NCI-H1417 treated with DMSO at 0.1 percent for 48 hours (cell line): ENCODE measurements at places on chromosomes 5 and 9.

DNA sequence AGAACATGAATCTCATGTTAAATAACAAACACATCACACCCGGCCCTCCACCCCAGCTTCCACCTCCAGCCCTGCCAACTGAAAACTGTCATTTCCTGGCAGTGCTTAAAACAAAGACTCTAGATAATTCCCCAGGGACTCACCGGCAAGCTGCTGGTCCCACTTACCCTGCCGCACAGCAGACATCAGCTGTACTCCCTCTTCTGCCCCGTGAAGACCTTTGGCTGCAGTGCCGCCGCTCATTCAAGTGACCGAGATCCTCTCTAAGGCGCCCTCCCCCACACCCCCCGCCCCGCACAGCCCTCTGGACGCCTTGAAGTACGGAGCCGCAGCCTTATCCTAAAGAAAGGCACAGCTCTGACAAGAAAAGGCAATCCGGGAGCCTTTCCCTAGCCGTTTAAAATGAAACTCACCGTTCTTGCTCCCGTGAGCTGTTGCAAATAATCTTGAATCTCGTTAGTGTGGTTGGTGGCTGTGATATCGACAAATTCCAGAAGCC, 434 bp downstream of the GLRX start:
- DNase-seq = no peak

- no peak for DNase-seq
Observed at GRCh38 chr9:91917436-91917835, 32.6 kb downstream of the ROR2 start.

DNA sequence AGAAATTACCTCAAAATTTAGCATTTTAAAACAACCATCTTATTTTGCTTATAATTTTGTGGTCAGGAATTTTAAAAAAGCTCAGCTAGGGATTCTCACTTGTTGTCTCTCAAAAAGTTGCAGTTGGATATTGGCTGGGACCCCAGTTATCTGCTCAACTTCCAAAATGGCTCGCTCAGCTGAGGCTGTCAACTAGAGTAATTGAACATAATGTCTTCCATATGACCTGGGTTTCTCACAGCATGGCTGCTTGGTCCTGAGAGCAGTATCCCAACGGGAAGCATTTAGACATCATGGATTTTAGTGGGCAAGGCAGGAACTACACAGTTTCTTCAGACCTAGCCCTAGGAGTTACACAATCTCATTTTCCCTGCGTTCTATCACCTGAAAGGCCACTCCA, 63.6 kb upstream of the SPEF2 start:
- DNase-seq = no peak

DNA sequence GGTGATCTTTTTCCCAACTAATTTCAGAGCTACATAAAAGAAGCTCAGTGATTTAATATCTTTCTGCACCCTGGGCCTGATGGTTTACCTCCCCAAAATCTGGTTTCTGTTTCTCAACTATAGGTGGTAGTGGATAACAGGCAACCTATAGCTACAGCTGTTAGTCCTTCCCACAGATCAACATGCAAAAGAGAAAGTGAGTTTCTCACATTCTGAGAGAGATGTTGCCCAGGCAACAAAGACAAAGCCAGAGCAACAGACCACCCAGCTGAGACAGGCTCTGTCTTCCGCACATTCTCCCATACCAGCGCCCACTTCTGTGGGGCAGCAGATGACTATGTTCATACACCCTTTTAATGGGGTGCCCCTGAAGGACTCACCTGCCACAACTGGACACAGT, 40.7 kb upstream of the PPP2R2B start:
- DNase-seq = no peak

GRCh38 chr9:113349445-113350094, at the start of gene BSPRY:
Gene BSPRY, plus strand, starts transcription at chr9:113349541. Its CDS starts 39 bp downstream, at chr9:113349580.
- no peak for DNase-seq

DNA sequence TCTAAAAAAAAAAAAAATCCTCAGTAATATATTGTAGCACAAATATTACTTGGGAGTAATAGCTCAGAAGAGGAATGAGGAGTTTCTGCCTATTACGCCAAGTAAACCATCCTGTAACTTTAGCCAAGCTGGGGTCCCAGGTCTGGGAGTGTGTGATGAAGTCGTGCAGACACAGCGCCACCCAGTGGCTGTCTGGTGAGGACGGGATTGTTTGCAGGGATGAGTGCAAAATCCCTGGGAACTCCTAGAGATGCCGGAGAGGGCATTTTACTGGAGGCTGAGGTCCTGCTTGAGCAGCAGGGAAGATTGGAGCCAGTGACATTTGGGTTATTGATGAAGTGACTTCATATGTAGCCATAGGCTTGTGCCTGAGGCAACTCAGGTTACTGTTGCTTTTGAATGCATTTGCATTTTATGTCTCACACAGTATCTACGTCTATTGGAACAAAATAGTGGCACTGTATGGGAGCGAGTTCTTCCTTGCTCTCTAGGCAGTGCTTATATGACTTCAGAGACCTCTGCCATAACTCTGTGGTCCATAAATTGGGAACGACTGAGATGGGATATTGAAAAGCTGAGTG, 72.8 kb downstream of the PSAT1 start:
- no peak for DNase-seq

- no peak for DNase-seq
Observed at GRCh38 chr9:106637486-106637885, 225.5 kb upstream of the ZNF462 start.

- no peak for DNase-seq
Observed at GRCh38 chr5:150815010-150815409, 31.3 kb upstream of the IRGM start.

DNA sequence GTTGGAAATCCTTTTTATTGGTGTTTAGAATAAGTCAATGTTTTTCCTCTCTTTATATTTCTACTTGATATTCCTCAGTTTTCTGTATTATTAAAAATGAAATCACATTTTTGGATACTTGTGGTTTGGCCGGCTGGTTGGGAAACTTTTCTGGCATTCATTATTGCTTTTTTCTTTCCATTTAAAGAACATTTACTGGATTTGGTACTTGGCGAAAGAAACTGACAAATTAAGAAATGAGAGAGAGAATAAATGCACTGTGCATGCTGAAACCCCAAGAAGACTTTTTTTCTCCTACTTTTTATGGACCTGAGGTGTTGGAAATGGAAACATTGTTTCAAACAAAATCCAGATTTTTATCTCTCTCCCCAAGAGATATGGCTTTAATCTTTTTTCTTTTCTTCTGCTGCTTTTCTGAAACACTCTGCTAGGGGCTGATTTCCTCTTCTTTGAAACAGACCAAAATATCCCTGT, 128.4 kb downstream of the SNX18 start:
- no peak for DNase-seq

DNA sequence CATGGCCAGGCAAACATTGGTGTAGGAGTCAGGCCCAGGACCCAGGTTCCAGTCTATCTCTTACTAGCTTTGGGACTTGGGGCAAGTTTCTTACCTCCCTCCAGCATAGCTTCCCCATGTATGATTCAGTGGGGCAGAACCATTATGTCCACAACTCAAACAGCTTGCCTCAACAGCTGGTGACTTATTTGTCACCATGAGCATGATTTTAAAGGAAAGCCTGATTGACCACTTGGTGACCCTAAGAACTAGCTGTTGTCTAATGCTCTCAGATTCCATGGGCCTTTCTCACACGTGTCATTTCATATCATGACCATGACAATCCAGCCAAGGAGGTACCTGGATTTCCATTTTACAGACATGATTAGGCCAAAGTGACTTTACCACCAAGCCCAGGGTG, 126.4 kb downstream of the TTLL11 start:
- DNase-seq = no peak

- DNase-seq = no peak
Observed at GRCh38 chr9:133953976-133954709, 38.0 kb downstream of the VAV2 start.

DNA sequence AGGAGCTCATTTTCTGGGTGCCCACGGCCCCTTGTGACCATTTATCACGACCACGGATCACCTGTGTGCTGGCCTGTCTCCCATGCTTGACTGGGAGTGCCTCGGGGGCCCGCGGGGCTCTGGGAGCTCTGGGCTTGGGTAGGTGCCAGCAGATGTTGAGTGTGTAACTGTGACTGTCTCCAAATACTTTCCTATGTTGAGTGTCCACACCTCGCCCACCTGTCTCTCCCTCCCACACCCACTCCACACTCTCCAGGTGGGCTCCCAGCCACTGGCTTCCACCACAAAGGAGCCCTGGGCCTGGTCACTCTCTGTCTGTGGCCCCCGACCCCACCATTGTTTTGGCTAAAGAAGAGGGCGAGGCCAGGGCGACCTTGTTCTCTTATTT, 196.4 kb downstream of the CDK5RAP2 start:
- no peak for DNase-seq

DNA sequence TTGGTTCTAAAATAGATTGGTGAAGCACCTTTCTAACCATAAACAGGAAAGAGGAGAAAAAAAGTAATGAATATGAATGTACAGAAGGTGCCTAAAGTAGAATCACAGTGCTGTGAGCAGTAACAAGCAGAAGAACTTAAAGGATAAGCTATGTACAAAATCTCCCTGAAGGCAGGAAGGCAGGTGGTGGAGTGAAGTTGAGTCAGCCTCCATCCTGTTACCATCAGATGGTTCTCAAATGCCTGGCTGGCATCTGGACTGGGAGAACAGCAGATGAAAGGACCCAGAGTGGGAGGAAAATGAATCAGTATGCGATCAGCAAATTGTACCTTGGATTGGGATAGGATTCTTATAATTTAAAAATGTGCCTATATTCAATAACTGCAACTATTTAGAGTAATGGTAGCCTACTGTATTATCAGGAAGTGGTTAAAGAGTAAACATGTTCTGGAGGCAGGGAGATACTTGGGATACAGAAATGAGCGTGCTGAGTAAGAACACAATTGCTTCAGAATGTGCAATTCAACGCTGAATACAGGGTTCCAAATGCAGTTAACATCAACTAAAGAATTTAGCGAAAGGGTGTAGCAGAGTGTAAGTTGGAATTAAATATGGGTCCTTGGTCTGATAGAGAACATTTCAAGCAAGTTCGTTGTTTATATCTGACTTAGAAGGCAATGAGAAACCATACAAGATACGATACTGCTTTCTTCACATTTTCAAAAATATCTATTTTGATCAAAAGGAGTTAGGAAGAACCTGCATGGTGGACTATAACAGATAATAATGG, 21.1 kb upstream of the FER start:
- no peak for DNase-seq
